ENCODE measurements at places on chromosomes 3 and 15. TPM values are rescaled to one million over a fixed set of nuclear protein-coding genes. Genes with fewer than 3 reads are reported as not detected.
A peak's percentile ranks its signal among the peaks of the same experiment; 100 is the strongest.

The ZSCAN2 gene
- total RNA-seq = 38.3 TPM

The HTR3E gene
- total RNA-seq = not detected

The FOXB1 gene
- not detected for total RNA-seq

- H3K27me3 ChIP-seq = no peaks in the 10 kb centered on the region
- no peaks in the 10 kb centered on the region for H3K36me3 ChIP-seq
- no peak overlapping the region for H3K27ac ChIP-seq
- DNase-seq = no peak
- no peak overlapping the region for H3K4me3 ChIP-seq
- no peaks in the 10 kb centered on the region for H3K4me1 ChIP-seq
Measured at GRCh38 chr15:25240461-25241021, 198.3 kb downstream of the UBE3A start.

- H3K27me3 ChIP-seq = no peaks in the 10 kb centered on the region
- no peaks in the 10 kb centered on the region for H3K4me1 ChIP-seq
- no peak for DNase-seq
- H3K36me3 ChIP-seq = no peaks in the 10 kb centered on the region
Measured at GRCh38 chr3:117708601-117709000, 999.0 kb downstream of the TUSC7 start.

GRCh38 chr3:16419640-16420241, 93.8 kb downstream of the RFTN1 start:
- H3K27me3 ChIP-seq = no peaks in the 10 kb centered on the region
- H3K4me3 ChIP-seq = no peak overlapping the region
- no peaks in the 10 kb centered on the region for H3K36me3 ChIP-seq
- peaks cover 4% of the 10 kb centered on the region for H3K4me1 ChIP-seq
- no peak overlapping the region for H3K27ac ChIP-seq

- no peaks in the 10 kb centered on the region for H3K4me1 ChIP-seq
- no peaks in the 10 kb centered on the region for H3K27me3 ChIP-seq
- H3K27ac ChIP-seq = no peak overlapping the region
- no peak overlapping the region for H3K4me3 ChIP-seq
- no peaks in the 10 kb centered on the region for H3K36me3 ChIP-seq
Measured at GRCh38 chr15:65827065-65827464, 35.0 kb upstream of the DENND4A start.

GRCh38 chr3:190807719-190808375, 54.6 kb downstream of the GMNC start:
- H3K27ac ChIP-seq = no peak overlapping the region
- peak; percentile 28 for DNase-seq
- H3K4me1 ChIP-seq = peaks cover 5% of the 10 kb centered on the region

DNA sequence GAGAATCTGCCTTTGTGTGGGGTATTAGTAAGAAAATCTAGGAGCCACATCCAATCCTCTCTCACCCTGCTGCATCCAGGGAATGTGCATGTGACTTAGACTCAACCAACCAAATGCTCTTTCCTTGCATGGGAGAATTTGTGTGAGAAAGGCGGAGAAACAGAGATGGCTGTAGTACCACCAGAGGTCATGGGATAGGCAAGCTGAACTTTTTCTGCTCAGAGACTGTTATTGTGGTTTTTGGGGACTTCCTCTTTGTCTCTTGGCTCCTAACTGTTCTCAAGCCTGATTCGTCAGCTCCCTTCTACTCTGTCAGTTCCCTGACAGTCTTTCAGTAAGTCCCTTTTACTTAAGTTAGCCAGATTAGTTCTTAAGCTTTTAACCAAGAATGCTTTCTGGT, 2.6 kb upstream of the ZSCAN2 start:
- no peak overlapping the region for H3K4me3 ChIP-seq
- DNase-seq = no peak
- H3K27ac ChIP-seq = no peak overlapping the region
- no peaks in the 10 kb centered on the region for H3K36me3 ChIP-seq
- H3K27me3 ChIP-seq = no peaks in the 10 kb centered on the region
- no peaks in the 10 kb centered on the region for H3K4me1 ChIP-seq

- no peak overlapping the region for H3K4me3 ChIP-seq
- H3K27ac ChIP-seq = no peak overlapping the region
- H3K27me3 ChIP-seq = no peaks in the 10 kb centered on the region
- DNase-seq = no peak
- no peaks in the 10 kb centered on the region for H3K36me3 ChIP-seq
Measured at GRCh38 chr3:123774474-123774873, 109.7 kb downstream of the MYLK start.

GRCh38 chr3:159322322-159322939, 520.6 kb downstream of the MFSD1 start:
- H3K27me3 ChIP-seq = no peaks in the 10 kb centered on the region
- H3K4me1 ChIP-seq = no peaks in the 10 kb centered on the region
- DNase-seq = peak; percentile 42

DNA sequence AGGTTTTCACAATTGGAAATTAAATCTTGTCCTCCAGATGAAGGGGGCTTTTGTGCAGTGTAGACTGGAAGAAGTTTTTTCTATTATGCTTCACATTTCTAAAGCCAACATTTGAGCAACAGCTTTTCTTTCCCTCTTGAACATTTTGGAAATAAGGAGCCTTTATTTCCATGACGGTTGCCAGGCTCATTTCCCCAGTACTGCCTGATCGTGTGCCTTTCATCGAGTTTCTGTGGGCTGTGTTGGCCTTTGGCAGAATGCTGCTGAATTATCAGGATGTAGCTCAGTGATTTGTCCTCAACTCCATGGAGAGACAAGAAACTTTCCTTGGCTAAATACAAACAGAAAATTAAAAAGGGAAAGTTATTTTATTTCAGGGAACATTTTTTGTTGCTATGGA, 314.8 kb upstream of the LRRC3B start:
- no peaks in the 10 kb centered on the region for H3K27me3 ChIP-seq
- H3K4me3 ChIP-seq = no peak overlapping the region
- no peak overlapping the region for H3K27ac ChIP-seq
- no peaks in the 10 kb centered on the region for H3K36me3 ChIP-seq
- no peak for DNase-seq
- H3K4me1 ChIP-seq = no peaks in the 10 kb centered on the region

DNA sequence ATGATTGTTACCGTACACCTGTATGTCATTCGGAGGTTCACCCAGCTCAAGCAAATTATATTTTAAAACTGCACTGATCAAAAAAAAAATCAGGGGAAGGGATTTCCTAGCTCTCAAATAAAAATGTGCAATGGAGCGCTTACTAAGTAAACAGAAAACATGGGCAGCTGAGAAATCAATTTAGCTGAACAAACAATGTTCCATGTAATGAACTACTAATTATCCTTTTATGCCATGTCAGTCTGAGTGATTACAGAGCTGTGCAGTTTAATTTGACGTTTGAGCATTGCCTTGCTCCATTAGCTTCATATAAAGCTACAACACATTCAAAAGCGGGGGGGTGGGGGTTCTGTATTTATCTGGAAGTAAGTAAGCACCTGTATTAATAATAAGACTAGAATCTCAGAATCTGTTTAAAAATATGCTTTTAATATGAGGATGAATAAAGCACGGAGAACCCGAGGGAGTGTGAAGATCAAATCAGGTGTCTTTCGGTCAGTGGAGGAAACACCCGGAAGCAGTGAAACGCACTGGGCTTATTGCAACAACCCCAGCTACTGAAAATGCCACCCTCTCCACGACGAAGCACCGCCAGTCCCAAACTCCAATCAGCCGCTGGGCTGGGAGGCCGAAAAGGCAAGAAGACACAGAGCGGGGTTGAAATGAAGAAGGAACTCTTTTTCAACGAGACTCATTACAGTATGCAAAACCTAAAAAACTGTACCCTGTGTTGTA, 196.5 kb upstream of the ATP11B start:
- H3K27ac ChIP-seq = no peak overlapping the region
- no peaks in the 10 kb centered on the region for H3K4me1 ChIP-seq
- H3K27me3 ChIP-seq = no peaks in the 10 kb centered on the region
- no peak overlapping the region for H3K4me3 ChIP-seq
- DNase-seq = no peak

DNA sequence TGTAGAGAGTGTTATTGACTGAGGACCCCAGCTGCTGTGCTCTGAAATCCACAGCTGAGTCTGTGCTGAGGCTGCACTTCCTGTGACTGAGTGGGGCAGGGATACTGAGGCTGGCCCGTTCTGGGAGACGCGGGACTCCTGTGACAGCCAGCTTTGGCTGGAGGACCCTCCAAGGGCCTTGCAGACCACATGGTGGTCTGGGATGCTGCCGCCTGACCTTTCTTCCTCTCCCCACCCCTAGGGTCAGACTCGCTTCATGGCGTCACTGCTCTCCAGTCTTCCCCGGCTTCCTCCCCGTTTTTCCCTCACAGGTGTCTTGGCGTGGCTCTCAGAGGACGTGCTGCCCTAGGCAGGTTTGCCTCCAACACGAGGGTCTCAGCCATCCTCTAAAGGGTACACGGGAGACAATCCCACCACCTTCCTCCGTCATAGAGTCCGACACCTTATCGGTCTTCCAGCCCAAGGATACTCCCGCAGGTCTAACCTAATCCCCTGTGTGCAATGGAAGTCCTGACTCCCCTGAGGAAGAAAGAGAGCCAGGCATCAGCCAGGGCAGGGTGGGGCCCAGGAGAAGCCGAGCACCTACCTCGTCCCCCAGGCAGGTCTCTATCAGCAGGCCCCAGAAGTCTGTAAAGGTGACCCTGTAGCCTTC, 19.9 kb upstream of the EHD4 start:
- no peaks in the 10 kb centered on the region for H3K36me3 ChIP-seq
- no peak for DNase-seq
- H3K27ac ChIP-seq = no peak overlapping the region
- no peaks in the 10 kb centered on the region for H3K27me3 ChIP-seq

DNA sequence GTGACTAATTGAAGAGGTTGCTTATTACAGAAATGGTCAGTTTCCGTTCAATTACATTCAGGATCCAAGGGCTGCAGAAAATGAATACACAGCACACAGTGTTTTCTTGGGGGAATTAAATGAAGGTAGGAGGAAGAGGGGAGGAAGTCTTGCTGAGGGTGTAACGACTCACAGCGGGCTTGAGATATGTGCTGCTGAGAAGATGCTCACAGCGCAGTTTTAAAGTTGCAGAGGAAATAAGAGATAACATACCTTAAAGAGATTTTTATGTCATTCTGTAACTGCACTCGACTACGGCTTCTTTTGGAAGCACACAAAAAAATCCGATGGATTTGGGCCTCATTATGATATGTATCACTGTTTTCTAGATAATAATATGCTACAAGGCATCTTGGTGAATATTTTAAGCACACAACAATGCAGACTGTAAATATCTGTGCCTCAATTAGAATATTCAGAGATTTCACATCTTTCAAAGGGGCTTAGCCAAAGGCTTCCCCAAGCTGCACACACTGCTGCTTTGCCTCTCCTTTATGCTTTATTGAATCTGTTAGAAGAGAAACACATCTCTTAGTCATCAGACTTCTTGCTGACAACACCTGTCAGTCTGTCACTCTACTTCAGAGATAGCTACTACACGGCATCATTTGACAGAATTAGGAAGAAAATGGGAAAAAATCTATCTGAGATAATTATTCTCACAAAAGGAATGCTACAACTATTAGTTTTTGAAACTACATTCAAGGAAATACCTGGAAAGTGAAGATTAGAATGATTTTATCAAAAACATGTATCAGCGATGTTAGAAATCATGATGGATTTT, 773.2 kb downstream of the OTOL1 start:
- no peak overlapping the region for H3K27ac ChIP-seq
- H3K36me3 ChIP-seq = no peaks in the 10 kb centered on the region
- H3K27me3 ChIP-seq = no peaks in the 10 kb centered on the region

- no peak overlapping the region for H3K4me3 ChIP-seq
- H3K27me3 ChIP-seq = no peaks in the 10 kb centered on the region
- H3K4me1 ChIP-seq = no peaks in the 10 kb centered on the region
- no peak overlapping the region for H3K27ac ChIP-seq
Measured at GRCh38 chr3:11362600-11362999, 90.4 kb downstream of the ATG7 start.

DNA sequence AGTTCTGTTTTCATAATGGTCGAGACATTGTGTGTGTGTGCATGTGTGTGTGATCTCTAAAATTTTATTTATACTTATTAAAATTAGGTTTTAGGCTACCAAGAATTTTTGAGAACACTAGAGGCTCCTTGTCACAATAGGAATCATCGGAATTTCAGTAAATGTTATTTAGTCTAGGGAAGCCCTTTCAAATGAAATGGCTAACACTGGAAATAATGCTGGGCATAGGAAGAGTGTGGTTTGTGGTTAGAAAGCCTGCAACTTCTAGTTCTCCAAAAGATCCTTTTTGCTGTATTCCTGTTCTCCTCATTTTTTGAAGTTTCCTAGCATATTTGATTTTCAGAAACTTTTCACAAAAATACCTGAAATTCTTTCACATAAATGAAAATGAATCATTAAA, 92.5 kb upstream of the MBNL1 start:
- peak; percentile 53 for DNase-seq
- H3K27me3 ChIP-seq = no peaks in the 10 kb centered on the region
- no peaks in the 10 kb centered on the region for H3K36me3 ChIP-seq
- no peak overlapping the region for H3K4me3 ChIP-seq
- no peak overlapping the region for H3K27ac ChIP-seq
- no peaks in the 10 kb centered on the region for H3K4me1 ChIP-seq

DNA sequence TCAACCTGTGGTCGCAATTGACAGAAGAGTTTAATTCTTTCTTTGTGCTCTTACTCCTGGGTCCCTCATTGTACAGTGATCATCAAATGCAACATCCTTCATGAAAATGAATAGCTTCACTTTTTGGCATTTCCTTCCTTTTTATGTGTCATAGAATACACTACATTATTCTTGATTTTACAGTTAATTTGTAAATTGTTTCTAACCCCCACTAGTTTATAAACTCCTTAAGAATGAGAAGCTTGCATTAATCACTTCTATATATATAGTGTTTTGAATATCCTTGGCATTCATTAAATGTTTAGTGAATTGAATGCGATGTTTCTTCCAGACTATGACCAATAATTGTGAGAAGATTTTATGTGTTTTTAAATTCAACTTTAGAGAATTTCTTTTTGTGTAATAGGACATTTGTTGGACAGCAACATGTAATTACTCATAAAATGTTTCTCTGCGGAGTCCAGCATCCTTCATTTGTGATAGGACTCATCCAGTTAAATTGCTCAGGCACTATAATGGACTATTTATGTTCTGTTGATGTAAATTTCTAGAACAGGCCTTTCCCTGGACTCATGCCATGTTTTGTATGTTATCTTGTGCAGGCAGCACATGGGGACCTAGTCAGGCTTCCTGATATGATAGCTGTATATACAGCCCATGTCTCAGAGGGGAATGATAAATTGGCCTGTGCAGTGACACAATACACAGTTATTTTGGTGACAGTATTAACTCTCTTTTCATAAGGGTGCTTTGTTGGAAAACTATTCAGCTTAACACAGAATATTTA, 51.3 kb downstream of the MBNL1 start:
- no peaks in the 10 kb centered on the region for H3K36me3 ChIP-seq
- no peak overlapping the region for H3K4me3 ChIP-seq
- peaks cover 13% of the 10 kb centered on the region for H3K4me1 ChIP-seq
- DNase-seq = peak; percentile 67
- no peak overlapping the region for H3K27ac ChIP-seq

- H3K27me3 ChIP-seq = peaks cover 20% of the 10 kb centered on the region
- DNase-seq = no peak
- H3K36me3 ChIP-seq = no peaks in the 10 kb centered on the region
Measured at GRCh38 chr3:10744098-10744465, 71.9 kb upstream of the SLC6A11 start.

Measured in cardiac muscle cell (in vitro differentiated cells and primary cell).